T-cell (primary cell): ENCODE measurements at places on chromosomes 6 and 20. TPM values are rescaled to one million over a fixed set of nuclear protein-coding genes. Genes with fewer than 3 reads are reported as not detected.

GRCh38 chr6:4350567-4351519, 215.5 kb upstream of the ECI2 start:
- DNase-seq, result no peak

- DNase-seq, result no peak
Observed at GRCh38 chr20:7696311-7696710, 243.9 kb downstream of the HAO1 start.

DNA sequence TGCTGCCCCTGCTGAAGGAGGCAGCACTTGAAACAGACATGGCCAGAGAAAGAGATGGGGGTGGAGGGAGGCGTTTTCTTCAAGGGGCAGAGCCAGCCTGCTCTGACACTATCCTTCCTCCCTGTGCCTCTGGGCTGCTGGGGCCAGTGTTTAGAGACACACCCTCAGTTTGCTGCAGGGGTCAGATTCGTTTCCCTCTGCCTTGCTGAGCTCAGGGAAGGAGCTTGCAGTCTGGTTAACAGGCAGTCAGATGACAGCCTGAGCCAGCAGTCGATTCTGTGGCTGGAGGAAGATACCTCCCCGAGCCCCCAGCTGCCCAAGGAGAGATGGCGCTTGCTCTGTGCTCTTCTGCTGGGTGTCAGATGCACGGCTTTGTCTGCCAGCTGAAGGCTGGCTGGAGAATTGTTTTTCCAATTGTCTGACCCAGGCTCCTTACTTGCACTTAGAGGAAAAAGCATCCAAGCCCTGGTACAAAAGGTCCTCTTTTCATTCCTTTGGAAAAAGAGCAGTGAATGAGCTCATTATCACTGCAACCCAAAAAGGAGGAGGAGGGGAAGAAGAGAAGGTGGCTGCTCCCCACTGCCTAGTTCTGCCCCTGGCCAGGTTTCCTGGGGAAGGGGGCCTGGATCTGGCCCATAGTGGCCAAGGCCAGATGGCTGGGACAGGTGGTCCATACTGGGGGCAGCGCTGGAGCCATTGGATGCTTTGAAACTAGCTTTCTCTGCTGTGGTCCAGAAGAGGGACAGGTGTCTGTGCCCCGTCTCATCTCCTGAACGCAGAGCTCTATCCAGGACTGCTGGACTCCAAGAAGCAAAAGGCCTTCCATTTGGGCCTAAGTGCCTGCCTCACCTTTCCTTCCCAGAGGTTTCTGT, 88.2 kb downstream of the TCP11 start:
- DNase-seq, result no peak

DNA sequence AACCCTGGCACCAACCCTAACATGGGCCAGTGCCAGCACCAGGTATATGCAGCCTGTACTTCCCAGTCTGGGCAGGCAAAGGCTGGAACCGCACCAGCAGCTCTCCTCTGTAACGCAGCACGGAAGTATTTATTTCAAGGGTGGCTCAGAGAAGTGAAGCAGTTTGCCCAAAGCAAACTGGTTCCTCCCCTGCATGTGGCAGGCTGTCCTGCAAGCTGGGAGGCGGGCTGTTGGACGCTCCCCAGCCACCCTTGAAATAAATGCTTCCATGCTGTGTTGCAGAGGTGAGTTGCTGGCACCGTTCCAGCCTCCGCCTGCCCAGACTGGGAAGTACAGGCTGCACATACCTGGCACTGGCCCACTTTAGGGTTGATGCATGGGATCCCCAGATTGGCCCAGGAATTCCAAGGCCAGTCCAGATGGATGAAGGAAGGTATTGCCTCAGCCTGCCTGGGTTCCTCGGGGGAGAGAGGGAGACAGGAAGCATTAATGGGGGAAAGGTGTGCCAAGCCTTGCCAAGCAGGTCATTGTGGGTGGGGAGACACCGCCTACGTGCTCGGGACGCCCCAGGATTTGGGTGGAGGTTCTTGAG, 49.8 kb downstream of the PPARD start:
- DNase-seq, result no peak

DNA sequence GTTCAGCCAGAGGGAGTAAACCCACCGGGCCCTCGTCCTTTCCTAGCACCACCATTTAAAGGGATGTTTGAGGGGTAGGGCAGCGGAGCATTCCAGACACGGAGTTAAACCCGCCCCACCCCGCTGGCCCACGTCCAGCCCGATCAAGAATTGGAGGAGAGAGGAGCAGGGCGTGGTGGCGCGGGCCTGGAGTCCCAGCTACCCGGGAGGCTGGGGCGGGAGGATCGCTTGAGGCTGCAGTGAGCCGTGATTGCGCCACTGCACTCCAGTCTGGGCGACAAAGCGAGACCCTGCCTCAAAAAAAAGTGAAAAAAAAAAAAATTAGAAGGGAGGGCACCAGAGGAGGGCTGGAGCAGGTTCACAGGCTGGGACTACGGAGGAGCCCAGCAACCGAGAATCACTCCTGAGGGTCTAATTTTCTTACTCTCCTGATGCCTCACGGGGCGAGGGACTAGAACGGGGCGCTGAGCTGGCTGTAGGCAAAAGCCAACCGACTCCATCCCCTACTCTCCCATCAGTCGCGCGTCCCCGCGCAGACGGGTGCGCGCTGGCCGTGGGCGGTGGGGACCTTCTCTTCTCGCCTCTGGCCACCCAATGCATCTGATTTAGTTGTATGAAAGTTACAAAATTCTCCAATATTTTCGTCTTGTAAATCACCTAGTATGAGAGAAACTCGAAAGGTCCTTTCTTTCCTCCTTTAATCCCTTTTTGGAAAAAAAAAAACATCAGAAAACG, 6.1 kb upstream of the HSPA1B start:
- DNase-seq, result peak; percentile 31

TPX2 gene
- 1.4 TPM for total RNA-seq

ZFP57 gene
- not detected for total RNA-seq

- no peak for DNase-seq
Observed at GRCh38 chr6:167054987-167055386, 55.8 kb downstream of the CEP43 start.

DNA sequence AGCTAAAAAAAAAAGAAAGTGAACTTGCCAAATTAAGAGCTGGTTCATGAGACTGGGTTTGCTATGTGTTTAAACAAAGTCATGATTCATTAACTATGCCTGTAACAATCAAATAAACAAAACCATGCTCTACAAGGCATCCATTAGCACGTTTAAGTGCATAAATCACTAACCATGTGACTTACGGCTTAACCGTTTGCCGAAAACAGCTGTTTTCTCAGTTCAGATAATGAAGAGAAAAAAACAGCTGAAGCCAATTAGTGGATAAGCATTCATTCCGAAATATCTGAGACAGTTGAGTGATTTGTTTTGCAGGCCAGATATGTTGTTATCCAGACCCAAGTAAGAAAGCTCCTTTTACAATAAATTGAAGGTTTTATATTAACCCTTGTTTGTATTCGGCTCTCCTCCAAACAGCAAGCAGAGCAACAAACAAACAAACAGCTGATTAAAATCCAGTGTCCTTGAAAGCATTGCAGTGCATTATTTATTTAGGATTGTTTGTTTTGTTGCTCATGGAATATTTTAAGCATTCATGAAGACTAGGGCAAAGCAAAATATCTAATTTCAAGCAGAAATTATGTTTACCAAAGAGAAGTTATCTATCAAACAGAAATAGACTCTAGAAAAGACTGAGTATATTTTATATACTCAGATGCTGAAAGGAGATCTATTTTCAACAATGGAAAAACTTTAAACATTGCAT, 343.5 kb downstream of the RFPL4B start:
- DNase-seq, result no peak

TOP1 gene
- 41.2 TPM for total RNA-seq

DNA sequence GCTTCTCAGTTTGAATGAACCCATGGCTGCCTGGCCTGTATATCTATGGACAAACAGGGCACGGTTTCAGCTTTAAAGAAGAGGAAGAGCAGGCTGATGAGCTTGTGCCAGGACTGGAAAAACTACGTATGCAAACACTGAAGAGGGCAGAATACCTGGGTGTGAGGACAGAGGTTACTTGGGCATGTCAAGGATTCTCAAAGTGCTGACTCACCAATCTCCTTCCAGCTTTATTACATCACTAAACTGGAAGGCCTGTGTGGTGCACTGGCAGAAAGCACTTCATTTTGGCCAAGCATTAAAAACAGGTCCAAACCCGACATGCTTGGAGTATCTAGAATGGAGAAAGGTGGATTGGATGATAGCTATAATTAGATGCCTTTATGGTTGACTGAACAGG, 95.2 kb downstream of the GMPR start:
- no peak for DNase-seq

SLC17A1 gene
- total RNA-seq, result 0.16 TPM

GRCh38 chr6:11110921-11111768, at the start of gene ERVFRD-1:
Gene ERVFRD-1, minus strand, starts transcription at chr6:11111725. Its CDS starts 6,415 bp downstream, at chr6:11105310.
- DNase-seq, result no peak

- no peak for DNase-seq
Observed at GRCh38 chr6:153852481-153852880, 186.6 kb upstream of the OPRM1 start.

GRCh38 chr6:107179004-107179403, 63.7 kb upstream of the BEND3 start:
- no peak for DNase-seq
